Left cardiac atrium (tissue), 4 donors: ENCODE measurements at places on chromosomes 6 and 20.

DNA sequence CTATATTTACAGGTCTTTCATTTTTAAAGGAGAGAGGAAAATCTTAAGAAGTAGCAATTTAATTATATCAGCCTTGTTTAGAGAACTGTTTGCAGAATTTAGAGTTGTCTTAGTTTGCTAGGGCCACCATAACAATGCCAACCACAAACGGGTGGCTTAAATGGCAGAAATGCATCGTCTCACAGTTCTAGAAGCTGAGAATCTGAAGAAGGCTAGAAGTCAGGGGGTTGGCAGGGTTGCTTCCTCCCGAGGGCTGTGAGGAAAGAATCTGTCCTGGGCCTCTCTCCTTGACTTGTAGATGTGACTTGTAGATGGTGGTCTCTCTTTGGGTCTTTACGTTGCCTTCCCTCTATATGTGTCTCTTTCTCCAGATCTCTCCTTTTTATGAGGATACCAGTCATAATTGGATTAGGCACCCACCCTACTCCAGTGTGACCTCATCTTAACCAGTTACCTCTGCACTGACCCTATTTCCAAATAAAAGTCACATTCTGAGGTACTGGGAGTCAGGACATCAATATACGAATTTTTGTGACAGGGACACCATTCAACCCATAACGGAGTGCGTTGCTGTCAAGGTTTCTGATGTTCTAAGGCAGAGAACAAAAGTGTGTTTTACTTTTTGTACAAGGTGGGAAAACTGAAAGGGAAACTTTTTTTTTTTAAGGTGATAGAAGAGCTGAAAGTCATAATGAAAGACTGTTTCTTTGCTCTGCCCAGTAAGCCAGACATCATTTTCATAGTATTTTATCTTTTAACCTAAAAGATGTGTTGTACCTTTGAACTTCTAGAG is 84.4 kb downstream of the SAMD3 start:
- DNase-seq = no peak

DNA sequence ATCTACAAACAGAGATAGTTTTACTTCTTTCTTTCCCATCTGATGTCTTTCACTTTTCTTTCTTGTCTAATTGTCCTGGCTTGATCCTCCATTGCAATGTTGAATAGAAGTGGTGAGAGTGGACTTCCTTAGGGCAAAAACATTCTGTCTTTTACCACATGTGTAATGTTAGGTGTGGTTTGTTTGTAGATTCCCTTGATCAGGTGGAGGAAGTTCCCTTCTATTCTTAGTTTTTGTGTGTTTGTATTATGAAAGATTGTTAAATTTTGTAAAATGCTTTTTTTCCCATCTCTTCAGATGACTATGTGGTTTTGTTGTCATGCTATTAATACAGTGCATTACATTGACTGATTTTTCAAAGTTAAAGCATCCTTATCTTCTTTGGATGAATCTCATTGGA is 41.6 kb upstream of the DUSP22 start:
- no peak for DNase-seq

DNA sequence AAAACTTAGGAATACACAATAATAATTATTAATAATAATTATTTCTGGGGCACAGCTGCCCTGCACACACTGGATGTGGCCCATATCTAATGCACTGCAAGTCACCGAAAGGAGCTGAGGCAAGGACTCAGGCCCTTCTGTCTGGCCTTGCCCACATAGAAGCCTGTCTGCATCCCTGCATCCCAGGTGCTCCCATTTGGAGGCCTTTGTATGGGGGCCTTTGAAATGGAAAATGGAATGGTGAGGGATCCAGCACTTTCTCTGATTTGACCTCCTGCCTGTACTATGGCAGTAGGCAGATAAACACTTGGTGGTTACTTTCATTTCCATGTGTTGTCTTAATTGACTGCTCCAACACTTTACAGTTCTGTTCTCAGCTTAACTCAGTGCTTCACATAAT is 75.7 kb upstream of the PTCHD4 start:
- DNase-seq = no peak

DNA sequence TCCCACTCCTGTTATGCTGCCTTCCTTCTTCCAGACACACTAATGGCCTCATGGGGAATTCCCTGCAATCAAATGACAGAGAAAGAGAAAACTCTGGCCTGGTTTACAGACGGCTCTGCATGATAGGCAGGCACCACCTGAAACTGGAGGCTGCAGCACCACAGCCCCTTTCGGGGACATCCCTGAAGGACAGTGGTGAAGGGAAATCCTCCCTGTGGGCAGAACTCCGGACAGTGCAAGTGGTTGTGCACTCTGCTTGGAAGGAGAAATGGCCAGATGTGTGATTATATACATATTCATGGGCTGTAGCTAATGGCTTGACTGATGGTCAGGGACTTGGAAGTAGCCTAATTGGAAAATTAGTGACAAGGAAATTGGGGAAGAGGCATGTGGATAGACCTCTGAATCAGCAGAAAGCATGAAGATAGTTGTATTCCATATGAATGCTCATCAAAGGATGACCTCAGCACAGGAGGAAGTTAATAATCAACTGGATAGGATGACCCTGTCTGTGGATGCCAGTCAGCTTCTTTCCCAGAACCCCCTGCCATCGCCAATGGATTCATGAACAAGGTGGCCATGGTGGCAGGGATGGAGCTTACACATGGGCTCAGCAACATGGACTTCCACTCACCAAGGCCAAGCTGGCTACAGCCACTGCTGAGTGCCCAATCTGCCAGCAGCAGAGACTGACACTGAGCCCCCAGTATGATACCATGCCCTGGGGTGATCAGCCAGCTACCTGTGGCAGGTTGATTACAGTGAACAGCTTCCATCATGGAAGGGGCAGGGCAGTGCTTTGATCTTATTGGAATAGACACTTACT is 44.5 kb upstream of the VSX1 start:
- DNase-seq = no peak

DNA sequence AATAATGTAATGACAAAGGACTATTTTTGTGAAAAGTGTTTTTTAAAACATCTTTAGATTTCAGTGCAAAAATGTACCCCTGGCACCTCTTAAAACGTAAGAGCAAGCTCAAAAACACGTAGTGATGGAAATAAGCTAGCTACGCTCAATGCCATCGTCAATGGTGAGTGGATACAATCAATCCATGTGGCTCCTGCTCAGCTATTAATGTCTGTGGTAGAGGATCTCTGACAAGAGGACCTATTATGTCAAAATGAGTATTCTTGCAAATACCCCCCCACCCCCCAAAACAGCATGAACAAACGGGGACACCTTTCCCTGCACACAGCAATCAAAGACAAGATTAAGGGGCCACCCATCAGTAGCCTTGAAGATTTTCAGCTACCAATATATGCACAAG is 65.1 kb upstream of the PTGIS start:
- DNase-seq = no peak

- DNase-seq = peak; percentile 61
These were observed 19.2 kb downstream of the PRND start for GRCh38 chr20:4740774-4741431.
